ENCODE measurements at places on chromosomes 5 and 9.

- no peak for DNase-seq
Measured at GRCh38 chr5:23284656-23285055, 222.8 kb upstream of the PRDM9 start.

- no peak for DNase-seq
Measured at GRCh38 chr5:153534102-153534501, 43.6 kb downstream of the GRIA1 start.

GRCh38 chr5:148474025-148474511 lies 90.3 kb downstream of the FBXO38 start:
- no peak for DNase-seq

DNA sequence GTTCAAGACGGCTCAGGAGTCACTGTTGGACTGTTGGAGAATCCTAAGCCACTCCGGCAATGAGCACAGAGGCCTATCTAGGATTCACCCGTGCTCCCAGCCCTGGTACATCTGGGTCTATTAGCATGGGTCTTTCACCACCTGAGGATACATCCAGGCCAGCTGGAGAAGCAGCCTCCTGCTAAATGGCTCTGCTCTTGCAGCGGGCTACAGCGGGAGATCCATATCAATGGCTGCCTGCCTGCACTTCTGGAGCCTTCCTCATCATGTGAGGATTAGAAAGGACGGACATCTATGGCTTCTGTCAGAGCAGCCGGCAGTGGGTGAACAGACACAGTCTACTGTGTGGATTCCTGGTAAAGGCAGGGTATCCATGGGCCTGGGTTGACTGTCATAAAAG lies 357.4 kb downstream of the MLLT3 start:
- no peak for DNase-seq

DNA sequence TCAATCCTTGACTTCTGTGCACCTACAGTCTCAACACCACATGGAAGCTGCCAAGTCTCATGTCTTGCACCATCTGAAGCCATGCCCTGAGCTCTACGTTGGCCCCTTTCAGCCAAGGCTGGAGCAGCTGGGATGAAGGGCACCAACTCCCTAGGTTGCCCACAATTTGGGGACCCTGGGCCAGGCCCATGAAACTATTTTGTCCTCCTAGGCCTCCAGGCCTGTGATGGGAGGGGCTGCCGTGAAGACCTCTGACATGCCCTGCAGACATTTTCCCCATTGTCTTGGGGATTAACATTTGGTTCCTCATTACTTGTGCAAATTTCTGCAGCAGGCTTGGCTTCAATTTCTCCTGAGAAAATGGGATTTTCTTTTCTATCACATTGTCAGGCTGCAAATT lies 285.1 kb downstream of the DTWD2 start:
- DNase-seq = no peak

- no peak for DNase-seq
Measured at GRCh38 chr5:55997742-55998351, 3.1 kb upstream of the IL6ST start.
